ENCODE measurements at places on chromosomes 11 and 22.

DNA sequence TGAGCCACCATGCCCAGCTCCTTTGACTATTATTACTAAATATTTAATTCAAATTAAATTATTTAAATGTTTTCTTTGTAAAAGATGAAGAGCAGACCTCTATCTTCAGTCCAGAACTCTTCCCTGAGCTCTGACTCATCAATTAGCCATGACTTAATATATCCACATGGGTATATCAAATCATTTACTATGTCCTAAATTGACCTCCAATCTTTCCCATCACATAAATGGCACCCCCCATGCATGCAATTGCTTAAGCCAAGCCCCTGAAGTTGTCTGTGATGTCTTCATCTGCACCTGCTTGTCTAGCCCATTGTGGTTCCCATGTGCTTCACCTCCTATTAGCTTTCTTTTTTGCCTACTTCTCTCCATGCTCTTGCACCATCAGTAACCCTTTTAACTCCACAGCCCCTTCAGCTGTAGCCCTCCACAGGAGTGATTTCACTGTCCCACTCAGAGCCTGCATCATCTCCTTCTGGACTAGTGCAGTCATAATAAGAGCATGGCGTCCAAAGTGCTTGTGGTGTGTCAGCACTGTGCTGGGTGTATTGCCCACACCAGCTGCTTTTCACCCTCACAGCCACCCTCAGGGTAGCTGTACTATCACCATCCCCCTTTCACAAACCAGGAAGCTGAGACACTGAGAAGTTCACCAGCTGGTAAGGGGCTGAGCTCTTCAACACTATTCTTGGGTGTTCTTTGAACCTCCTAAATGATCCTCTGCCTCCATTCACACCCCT lies 11.8 kb upstream of the THY1 start:
- DNase-seq, result no peak

DNA sequence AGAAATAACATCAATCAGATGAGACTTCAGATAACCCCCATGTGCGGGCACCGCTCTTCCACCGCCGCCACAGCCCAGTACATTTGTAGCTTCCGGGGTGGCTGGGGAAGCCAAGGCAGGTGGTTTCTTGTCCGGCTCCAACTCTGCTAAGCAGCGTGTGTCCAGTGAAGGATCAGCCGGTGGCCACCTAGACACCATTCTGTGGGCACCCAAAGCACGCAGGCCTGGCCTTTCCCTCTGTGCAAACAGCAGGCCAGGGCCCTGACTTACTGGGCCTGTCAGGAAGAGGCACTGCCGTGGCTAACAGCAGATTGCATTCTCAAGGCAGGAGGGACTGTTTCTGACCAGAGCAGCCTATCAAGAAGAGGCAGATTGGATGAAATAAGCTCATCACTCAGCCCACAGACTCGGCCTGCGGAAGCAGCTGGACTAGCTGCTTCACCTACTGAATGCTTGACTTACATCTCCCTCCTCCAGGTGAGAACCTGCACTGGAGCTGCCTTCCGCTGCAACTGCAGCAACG lies 74.8 kb downstream of the ETS1 start:
- DNase-seq, result no peak

DNA sequence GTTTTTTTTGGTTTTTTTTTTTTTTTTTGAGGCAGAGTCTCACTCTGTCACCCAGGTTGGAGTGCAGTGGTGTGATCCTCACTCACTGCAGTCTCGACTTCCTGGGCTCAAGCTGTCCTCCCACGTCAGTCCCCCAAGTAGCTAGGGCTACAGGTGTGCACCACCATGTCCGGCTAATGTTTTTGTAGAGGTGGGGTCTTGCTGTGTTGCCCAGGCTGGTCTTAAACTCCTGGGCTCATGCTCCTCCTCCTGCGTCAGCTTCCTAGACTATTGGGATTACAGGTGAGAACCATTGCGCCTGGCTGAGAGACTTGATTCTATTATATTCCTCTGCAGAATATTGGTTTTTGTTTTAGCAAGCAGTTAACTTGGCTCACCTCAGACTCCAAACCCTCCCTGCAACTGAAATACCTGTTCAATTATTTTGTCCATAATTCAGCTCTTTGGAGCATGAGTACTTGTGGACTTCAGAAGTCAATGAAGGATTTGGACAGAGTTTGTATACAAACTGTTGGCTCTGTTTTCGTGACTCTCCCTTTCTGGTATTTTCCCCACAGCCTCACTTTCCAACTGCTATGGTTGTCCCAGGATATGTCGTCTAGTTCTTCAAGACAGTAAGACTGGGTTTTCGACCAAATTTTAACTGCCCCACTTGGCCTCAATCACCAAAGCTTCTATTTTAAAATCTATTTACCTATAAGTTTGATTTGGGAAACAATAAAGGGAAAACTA lies 69.1 kb upstream of the ADORA2A start:
- DNase-seq, result no peak

GRCh38 chr11:127843483-127844396 lies 743.6 kb downstream of the ETS1 start:
- DNase-seq, result peak; percentile 0

DNA sequence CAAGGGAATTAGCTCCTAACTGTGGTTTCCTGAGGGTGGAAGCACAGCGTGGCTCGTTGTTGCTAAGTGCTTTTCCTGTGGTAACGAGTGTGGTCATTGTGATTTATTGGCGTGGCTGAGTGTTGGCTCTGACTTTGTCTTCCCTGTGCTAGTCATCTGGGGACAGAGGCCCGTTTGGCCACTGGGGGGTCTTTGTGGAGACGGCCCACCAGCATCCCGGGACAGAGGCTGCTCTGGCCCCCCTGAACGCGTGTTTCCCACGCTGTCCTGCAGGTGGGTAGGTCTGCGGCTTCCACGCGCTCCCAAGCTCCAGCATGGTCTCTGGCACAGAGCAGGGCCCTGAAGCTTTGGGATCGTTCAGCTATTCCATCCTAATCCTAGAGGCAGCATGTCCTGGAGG lies 1040.0 kb downstream of the TBC1D22A start:
- no peak for DNase-seq

GRCh38 chr22:49469896-49470740 lies 357.6 kb downstream of the BRD1 start:
- no peak for DNase-seq

DNA sequence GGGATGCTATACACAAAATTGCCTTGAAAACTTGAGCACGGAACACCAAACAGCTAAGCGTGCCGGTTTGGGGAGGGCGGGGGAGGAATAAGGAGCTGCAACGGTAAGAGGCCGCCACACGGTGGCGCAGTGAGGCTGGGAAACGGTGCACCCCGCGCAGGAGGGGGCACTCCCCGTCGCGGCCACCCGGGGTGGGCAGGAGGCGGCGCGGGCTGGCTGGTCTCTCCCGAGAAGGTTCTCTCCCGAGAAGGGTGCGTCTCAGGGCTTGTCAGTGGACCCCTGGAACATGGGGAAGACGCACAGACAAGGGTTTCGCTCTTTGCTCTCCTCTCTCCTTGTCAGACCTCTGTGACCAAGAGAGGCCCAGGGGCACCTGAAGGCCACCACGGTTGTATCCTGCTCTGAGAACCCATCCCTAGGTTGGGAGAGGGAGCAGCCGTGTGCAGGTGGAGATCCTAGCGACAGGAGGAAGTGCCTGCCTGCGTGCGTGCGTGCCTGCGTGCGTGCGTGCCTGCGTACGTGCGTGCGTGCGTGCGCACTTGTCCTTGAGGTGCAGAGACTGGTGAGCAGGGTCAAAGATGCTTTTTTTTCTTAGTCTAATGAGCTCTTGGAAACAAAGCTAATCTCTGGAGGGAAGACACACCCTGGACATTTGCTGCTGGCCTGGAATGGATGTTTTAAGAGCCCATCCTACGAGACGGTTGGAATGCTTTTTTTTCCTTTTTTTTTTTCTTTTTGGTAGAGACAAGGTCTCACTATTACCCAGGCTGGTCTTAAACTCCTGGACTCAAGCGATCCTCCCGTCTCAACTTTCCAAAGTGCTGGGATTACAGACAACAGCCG lies 18.1 kb upstream of the JAM3 start:
- peak; percentile 75 for DNase-seq

GRCh38 chr11:112570333-112570732 lies 309.7 kb upstream of the PLET1 start:
- no peak for DNase-seq

DNA sequence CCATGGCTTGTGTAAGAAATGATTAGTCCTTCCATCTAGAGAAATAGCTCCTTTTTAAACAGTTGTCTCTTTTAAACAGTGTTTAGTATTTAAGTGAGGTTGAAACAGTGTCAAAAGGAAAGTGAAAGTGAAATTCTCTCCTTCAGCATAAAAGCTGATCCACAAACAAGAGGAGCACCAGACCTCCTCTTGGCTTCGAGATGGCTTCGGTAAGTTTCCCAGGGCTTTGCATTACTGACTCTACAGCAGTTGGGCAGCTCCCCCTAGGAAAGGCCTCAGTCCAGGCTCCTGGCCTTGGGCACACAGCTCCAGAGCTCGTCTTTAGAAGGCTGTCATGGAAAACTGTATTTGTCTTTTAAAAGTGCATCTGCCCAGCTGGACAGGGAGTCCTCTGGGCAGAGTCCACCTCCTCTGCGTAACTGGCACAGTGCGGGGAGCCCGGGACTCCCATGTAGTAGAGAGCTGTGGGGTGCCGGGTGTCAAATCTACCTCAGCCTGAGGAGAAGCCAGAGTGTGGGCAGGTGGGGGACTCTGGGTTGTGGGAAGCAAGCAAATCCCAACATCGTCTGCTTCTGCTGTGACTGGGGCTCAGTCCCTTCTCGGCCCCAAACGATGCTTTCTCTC lies at the start of gene PLAAT4:
TSS of gene PLAAT4 (plus strand) at position 140 of the 624 bp plus-strand sequence. CDS start at position 201, 61 bp downstream.
- DNase-seq, result peak; percentile 30

GRCh38 chr11:67270256-67271204 lies 4.3 kb downstream of the GRK2 start:
- DNase-seq, result no peak

- DNase-seq, result no peak
Observed at GRCh38 chr11:115202900-115203552, 301.2 kb downstream of the CADM1 start.

GRCh38 chr11:100176456-100176855 lies 510.6 kb upstream of the ARHGAP42 start:
- no peak for DNase-seq

DNA sequence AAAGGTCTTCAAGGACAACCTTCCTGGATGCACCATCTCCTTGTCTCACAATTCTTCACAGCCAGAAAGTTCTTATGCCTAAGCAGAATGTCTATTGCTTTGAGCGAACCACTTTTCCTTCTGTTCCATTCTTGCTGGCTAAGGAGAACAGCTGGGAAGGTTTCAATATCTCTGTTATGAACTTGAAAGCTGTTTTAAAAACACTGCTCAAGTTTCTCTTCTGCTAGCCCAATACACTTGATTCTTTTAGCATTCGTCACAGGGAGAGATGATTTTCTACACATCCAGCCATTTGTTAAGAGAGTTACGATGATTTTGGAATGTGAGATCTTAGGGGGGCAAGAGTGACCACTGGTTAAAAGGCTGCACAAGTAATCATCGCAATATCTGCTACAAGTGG lies 249.3 kb downstream of the KIRREL3 start:
- no peak for DNase-seq

DNA sequence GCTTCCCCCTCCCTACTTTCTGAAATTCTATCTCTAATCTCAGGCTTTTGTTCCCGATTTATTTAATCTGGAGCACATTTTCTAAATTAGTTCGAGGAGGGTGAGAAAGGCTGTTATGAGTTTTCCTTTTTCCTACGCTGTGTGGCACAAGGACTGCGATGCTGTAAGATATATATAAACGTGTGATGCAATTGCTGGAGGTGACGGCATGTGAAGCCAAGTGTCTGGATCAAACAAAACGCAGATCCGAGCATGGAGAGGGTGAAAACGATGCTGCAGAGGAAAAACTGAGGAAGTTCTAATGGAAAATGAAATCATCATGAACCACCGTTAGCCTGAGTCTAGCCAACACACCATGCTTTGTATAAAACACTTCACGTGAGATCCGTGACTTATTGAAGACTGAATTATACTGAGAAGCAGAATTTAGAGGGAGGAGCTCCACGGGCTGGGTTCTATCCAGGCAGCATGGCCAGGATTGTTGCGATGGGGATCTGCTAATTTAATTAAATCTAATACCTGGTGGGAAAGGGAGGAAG lies 4.4 kb downstream of the PKNOX2 start:
- no peak for DNase-seq

DNA sequence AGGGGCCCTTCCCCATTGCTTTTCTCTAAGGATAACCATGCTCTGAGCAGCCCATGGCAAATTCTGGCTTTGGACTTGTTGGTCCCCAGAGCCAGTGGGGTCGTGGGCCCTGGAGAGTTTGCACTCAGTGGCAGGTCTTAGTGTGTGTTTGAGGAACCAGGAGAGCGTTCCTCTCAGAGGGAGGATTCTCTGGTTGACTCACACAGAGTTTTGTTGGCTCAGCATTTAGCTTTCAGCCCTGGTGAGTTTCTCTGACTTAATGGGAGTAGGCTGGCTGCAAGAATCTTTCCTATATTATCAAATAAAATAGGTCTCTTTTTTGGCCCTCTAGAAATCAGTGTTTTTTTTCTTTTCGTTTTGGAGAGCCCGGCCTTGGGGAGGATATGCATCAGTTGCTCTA lies 20.9 kb downstream of the ST14 start:
- DNase-seq, result no peak

DNA sequence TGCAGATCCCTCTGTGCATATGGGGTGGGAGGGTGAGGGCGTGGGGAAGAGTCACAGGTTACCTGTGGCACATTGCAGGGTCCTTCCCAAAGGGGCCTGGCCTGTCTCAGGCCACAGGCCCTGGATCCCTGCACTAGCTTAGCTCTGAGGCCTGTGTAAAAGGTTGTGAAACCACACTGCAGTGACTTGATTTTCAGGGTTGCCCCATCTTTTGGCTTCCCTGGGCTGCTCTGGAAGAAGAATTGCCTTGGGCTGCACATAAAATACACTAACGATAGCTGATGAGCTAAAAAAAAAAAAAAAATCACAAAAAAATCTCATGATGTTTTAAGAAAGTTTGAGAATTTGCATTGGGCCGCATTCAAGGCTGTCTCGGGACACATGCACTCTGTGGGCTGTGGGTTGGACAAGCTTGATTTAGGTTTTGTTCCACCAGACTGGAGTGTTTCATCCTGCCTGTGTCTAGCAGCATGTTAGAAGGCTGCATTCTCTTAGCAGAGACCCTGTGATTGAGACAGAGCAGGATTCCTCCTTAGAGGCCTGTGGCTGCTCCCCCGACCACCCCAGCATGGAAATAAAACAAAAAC lies 35.9 kb upstream of the TREH start:
- no peak for DNase-seq

All from T-cell (primary cell).